ENCODE measurements at places on chromosomes 6 and 20.

GRCh38 chr6:54879188-54879985 lies 32.8 kb downstream of the FAM83B start:
- DNase-seq = no peak

DNA sequence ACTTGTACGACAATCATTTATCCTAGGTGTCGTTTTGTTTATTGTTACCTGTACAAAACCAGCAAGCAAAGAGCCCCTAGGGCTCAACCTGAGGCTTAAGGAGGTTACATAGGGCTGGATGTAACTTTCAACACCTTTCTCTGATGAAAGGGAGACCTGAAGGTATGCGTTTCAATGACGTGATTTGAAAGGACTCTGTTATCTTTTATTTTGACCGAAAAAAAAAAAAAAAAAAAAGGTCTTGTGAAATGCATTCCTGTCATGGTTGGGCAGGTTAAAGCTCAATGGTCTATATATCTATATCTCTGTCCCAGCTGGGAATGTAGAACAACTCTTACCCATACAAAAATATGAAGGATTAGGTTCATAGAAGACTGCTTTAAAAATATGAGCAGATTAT lies 78.7 kb upstream of the SASH1 start:
- no peak for DNase-seq

DNA sequence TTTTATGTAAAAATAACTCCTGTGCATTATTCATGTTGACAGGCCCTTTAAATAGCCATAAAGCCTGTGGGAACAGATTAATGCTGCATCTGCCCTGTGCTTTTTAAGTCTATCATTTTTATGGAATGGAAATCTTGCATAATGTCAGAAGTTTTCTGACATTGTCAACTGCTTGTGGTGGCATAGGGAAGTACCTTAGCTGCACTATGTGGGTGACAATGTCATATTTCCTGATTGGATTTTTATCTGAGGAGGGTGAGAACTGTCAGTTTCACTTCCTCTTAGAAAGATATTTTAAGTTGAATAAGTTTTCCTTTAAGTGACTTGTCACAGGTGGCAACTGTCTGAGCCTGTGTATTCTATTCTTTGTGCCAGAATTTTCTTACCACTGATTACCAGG lies 267.9 kb downstream of the PLCB1 start:
- DNase-seq = no peak

DNA sequence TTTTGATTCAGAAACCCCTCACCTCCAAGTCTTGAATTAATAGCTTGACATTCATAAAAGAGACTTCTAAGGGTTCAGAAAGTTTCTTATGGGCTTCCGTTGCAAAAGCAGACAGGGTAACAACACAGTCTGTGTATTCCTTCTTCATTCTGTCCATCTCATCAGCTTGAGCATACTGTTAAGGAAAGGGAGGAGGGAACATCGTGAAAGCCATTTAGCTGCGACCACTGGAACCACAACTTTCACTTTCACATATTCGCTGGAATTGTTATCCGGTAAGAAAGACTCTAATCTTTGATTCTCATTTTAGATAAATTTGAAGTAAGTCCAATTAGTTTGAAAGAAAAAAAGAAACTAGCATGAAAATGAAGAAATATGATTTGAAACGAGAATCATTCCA lies 174.4 kb downstream of the SYNE1 start:
- no peak for DNase-seq

DNA sequence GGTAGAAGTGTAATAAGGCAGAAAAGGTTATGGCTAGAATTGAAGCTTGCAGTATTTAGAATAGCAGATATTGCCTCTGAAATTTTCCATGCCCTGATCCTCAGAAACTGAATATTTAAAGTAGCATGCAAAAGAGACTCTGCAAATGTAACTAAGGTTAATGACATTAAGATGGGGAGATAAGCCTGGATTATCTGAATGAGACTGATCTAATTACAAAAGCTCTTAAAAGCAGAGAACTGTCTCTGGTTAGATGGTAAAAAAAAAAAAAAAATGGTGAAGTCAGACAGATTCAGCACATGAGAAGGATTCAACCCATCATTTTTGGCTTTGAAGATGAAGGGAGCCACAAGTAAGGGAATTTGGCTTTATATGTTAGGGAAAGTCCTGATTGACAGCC lies 503.7 kb upstream of the IRAK1BP1 start:
- no peak for DNase-seq

GRCh38 chr20:44039147-44039546 lies 124.5 kb downstream of the TOX2 start:
- no peak for DNase-seq

GRCh38 chr20:21286775-21287174 lies 16.4 kb upstream of the XRN2 start:
- DNase-seq = no peak

GRCh38 chr6:11384531-11385309 lies 152.3 kb upstream of the NEDD9 start:
- no peak for DNase-seq

DNA sequence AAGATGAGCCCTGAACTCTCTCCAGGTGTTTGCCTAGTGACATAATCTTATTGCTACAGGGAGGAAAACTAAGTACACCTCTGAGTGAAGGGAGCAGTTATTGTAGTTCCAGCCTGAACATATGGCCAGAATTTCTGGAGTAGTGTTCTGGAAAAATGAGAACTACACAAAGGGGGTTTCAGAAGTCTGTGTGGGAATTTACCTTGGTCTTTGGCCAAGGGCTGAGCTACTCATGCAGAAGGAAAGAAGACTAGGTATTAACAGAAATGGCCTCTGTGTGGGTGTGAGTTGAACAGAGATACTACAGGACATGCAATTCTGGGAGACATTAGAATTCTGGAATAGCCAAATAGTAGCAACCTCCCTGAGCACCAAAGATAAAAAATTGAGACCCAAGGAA lies 1009.7 kb upstream of the GJE1 start:
- no peak for DNase-seq

GRCh38 chr20:2507464-2507863 lies 1.3 kb downstream of the ZNF343 start:
- no peak for DNase-seq

DNA sequence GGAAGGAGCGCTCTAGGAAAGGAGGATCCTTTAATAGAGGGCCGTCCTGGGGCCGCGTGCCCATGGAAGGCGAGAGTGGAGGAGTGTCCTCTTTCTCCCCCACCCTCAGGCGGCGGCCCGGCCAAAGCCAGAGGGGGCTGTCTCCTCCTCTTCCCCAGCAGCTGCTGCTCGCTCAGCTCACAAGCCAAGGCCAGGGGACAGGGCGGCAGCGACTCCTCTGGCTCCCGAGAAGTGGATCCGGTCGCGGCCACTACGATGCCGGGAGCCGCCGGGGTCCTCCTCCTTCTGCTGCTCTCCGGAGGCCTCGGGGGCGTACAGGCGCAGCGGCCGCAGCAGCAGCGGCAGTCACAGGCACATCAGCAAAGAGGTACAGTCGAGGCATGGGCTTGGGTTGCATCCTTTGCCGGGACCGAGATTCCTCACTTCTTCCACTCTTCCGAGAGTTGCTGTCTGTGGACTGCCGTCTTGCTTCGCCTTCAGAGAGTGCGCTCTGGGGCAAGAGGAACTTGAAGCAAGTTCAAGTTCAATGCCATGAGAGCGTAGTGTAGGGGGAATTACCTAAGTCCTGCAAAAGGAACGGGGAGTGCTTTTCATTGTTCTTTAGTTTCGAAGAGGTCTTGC lies at the start of gene LAMA2:
TSS of gene LAMA2 (plus strand) at position 148 of the 621 bp plus-strand sequence. CDS start at position 256, 108 bp downstream.
- DNase-seq = no peak

GRCh38 chr6:81682235-81682795 lies 70.2 kb downstream of the TENT5A start:
- DNase-seq = no peak

DNA sequence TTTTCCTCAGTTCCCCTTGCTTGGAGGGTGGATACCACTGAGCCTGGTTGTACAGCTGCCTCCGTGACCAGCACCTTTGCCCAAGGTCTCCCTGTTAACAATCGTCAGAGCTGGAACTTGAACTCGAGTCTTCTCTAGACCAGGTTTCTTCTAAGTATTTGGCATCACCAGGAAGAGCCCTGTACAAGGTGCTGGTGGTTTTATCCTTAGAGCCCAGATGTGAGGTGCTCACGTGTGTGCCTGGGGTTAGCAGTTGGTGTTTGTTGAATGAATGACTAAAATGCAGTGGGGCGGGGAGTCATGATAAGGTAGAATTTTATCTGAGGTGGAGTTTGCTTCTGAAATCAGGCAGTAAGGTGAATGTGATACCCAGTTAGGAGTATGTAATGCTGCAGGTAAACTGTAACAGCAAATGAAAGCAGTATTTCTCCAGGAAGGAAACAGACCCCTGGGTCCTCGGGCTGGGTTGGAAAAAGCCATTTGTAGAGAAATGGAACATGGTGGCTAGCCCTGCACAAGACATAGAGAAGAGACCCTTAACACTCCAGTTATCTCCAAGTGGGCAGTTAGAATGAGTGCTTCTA lies 3.1 kb downstream of the DNAJC5 start:
- DNase-seq = no peak

- DNase-seq = peak; percentile 33
These were observed 49.5 kb downstream of the TRERF1 start for GRCh38 chr6:42402184-42402583.

GRCh38 chr6:22954749-22955385 lies 385.5 kb downstream of the HDGFL1 start:
- no peak for DNase-seq

DNA sequence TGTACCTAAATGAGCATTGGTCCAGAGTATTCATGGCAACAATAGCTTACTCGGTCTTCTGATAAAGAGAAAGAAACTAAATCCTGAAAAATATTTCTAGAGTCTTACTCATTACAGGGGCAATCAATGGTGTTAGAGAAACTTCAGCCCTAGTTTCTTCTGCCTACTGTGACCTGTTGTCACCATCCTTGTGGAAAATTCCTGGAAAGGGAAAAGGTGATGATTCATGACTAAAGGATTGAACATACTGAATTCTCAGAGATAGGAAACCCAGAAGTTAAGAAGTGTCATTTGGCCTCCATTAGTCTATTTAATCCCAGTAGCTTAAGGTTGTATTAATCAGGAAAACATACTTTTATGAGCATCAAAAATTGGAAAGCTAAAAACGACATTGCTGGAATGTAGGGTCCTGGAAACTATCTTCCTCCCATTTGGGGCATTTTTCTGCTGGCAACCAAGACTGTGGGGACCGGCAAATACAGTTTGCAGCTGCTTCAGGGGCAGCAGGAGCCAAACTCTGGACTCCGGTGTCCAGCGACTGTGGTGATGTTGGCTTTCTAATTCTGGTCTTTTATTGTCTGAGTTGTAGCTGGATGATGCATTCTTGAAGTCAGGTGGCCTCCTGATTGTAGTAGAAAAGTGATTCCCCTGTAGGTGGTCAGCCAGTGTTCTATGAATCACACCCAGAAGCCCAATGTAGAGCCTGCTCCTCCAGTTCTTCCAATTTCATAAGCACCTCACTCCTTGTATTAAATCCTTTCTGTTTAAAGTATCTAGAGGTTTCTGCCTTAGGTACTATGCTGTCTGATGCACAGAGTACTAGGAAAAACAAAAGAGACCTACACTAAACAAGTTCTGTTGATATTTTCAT lies 67.6 kb downstream of the LCA5 start:
- DNase-seq = no peak

- DNase-seq = no peak
These were observed 1.3 kb downstream of the C20orf202 start for GRCh38 chr20:1204576-1204975.

- DNase-seq = no peak
These were observed 229.2 kb upstream of the ZFP64 start for GRCh38 chr20:52420805-52421204.

- no peak for DNase-seq
These were observed 45.7 kb downstream of the MAP3K7 start for GRCh38 chr6:90541221-90541620.

- DNase-seq = peak; percentile 61
These were observed 743 bp downstream of the CMTR1 start for GRCh38 chr6:37433657-37434271.

DNA sequence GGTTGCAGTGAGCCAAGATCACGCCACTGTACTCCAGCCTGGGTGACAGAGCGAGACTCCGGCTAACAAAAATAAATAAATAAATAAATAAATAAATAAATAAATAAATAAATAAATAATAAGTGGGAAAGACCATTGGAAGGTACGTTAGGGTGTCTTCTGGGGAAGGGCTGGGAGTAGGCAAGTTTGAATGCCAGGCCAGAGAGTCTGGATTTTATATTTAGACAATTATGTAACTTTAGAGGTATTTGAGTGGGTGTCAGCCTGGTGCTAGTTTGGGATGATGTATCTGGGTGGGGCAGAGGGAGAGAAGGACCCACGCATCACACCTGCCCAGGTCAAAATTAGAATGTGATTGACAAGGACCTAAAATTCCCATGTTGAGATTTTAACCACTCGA lies 108.5 kb upstream of the PRND start:
- no peak for DNase-seq

DNA sequence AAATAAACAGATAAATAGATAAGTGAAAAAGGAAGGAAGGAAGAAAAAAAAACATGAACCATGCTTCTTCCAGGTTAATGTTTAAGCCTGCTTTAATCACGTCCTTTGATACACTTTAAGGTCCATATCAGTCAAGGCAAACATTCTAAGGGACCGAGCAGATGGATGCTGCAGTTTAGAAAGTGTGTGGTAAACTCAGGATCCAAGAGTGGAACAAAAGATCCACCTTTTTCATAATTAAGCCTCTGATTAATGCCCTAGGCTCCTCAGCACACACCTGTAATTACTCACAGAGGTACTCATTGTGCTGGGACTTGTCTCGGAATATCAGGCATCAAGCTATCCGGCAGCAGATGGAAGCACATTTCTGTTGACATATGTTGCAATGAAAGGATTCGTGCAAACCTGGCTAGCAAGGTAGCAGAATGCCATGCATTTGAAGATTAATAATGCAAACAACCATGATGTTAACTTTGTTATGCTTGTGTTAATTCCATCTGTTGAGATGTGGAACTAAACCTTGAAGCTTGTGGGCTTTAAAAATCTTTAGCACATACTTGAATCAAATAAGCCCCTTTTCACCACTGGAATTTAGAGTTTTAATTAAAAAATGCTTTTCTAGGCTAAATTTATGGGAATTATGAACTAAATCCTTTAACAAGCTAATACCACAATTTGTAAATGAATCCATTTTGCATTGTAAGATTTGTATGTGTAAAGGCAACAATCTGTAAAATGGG lies 163.7 kb downstream of the RALGAPA2 start:
- DNase-seq = no peak

- no peak for DNase-seq
These were observed 426.6 kb upstream of the MAP3K7 start for GRCh38 chr6:91013511-91013910.

DNA sequence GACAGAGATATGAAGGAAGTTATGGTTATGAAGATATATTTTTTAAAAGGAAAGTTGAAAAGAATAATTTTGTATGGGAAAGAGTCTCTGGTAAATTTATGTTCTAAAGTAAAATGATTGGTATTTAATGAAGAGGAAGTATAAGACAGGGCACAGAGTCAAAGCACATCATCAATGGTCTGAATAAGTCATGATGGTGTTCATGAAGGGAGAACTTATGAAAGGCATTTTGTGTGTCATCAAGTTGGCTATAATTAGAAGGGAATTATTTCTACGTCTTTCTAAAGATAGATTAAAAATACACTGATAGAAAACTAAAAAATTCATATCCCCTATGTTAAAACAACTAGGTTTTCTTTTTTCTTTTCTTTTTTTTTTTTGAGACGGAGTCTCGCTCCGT lies 21.4 kb upstream of the SNAI1 start:
- no peak for DNase-seq
